ENCODE measurements at places on chromosomes 1 and 21.

GRCh38 chr1:74180490-74180889 lies 17.5 kb downstream of the LRRIQ3 start:
- H3K27ac ChIP-seq, result no peak overlapping the region
- no peak overlapping the region for H3K4me3 ChIP-seq
- no peaks in the 10 kb centered on the region for H3K4me1 ChIP-seq
- H3K36me3 ChIP-seq, result no peaks in the 10 kb centered on the region

DNA sequence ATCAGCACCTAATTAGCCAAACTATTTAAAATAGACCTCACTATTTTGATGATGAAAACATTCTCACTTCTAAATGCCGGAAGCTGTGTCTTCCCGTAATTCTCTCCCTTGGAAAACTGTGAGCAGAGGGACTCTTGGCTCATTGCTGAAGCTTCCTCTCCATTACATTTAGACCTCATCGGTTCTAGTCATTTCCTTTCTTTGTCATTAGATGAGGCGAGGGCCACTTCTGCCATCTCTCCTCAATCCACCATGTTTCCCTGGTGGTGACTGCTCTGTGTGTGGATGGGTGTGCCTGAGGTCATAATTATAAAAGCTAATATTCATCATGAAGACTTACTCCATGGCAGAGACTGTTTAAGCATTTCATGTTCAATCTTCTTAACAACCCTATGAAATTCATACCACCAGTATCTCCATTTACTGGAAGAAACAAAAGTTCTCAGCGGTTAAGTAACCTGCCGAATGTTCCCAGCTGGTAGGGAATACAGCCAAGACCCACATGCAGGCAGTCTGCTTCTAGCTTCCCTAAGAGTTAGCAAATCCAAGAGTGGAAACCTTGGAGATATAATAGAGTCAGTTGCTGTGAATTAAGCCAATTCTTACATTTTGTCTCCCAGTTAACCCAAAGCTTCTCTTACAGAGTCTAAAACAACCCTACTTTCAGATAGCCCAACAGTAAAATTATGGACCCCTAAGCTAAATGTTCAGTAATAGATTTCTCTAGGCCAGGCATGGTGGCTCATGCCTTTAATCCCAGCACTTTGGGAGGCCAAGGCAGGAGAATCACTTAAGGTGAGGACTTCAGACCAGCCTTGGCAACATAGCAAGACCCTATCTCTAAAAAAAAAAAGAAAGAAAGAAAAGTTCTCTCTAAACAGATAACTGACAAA lies 156.2 kb downstream of the ZBTB18 start:
- H3K27ac ChIP-seq, result no peak overlapping the region
- no peaks in the 10 kb centered on the region for H3K36me3 ChIP-seq
- no peak overlapping the region for H3K4me3 ChIP-seq
- no peaks in the 10 kb centered on the region for H3K27me3 ChIP-seq
- no peak for DNase-seq
- peaks cover 7% of the 10 kb centered on the region for H3K4me1 ChIP-seq

DNA sequence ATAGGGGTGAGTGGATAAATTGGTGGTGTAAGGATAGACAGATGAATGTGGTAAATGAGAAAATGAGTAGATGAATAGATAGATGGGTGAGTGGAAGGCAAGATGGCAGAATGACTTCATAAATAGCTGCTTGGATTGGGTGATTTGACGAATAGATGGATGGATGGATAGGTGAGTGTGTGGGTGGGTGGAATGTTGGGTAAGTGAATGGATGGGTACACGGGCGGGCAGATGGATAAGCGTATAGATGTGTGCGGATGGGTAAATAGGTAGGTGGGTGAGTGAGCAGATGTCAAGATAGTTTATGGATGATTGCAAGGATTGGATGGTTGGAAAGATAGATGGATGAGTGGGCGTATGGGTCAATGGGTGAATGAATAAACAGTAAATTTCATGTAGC lies 59.3 kb downstream of the EPHB2 start:
- H3K27ac ChIP-seq, result no peak overlapping the region
- no peaks in the 10 kb centered on the region for H3K4me1 ChIP-seq
- H3K27me3 ChIP-seq, result no peaks in the 10 kb centered on the region
- no peak overlapping the region for H3K4me3 ChIP-seq

GRCh38 chr1:169802888-169803287 lies 8.2 kb upstream of the METTL18 start:
- peaks cover 28% of the 10 kb centered on the region for H3K36me3 ChIP-seq
- H3K4me1 ChIP-seq, result no peaks in the 10 kb centered on the region
- no peak overlapping the region for H3K4me3 ChIP-seq
- no peak for DNase-seq
- H3K27me3 ChIP-seq, result no peaks in the 10 kb centered on the region

DNA sequence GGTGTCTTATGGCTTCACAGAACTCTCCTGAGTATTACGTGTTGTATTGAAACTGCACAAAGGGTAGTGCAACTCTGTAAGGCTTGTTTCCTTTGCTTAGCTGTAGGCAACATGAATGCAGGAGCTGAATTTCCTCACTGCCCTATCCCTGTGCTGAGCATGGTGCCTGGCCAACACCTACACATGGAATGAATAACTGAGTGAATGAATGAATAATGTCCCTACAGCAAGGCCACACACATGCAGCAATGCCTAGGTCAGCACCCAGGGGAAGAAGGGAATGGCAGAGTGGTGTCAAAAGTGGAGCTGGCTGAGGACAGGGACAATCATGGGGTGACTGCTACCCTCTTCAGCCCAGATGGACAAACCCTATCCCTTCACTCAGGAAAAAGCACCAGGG lies 655.9 kb downstream of the PTPRU start:
- no peak overlapping the region for H3K4me3 ChIP-seq
- H3K27ac ChIP-seq, result no peak overlapping the region
- H3K36me3 ChIP-seq, result no peaks in the 10 kb centered on the region
- no peak for DNase-seq
- peaks cover 15% of the 10 kb centered on the region for H3K27me3 ChIP-seq

Measured in lower lobe of right lung (tissue), 2 donors.